Naive thymus-derived CD8-positive, alpha-beta T cell (primary cell): ENCODE measurements at places on chromosomes 13 and 19. TPM values are rescaled to one million over a fixed set of nuclear protein-coding genes. Genes with fewer than 3 reads are reported as not detected.

Gene DHDH
- 2.4 TPM for polyA plus RNA-seq

Gene FXYD3
- polyA plus RNA-seq: not detected

Gene GARIN5A
- 0.96 TPM for polyA plus RNA-seq

Gene CLEC17A
- polyA plus RNA-seq: not detected

Gene FGF22
- not detected for polyA plus RNA-seq

Gene SPRED3
- not detected for polyA plus RNA-seq
